ENCODE measurements at places on chromosomes 13 and 19.

- peak; percentile 82 for DNase-seq
Measured at GRCh38 chr19:44356383-44357111, at the start of gene ZNF112. ZNF112 (minus strand) TSS chr19:44356680; CDS start chr19:44340539, 16,141 bp downstream.

DNA sequence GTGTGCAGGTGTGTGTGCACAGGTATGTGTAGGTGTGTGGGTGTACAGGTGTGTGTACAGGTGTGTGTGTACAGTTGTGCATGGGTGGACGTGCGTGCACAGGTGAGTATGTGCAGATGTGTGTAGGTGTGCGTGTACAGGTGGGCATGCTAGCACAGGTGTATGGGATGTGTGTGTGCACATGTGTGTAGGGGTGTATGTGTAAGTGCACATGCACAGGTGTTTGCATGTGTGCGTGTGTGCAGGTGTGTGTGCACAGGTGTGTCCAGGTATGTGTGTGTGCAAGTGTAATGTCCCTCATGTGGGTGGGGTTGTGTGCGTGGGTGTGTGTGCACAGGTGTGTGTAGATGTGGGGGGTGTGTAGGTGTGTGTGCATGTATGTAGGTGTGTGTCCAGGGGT lies 27.5 kb upstream of the TFDP1 start:
- DNase-seq: no peak

GRCh38 chr19:7475665-7476064 lies 13.2 kb downstream of the PEX11G start:
- no peak for DNase-seq

DNA sequence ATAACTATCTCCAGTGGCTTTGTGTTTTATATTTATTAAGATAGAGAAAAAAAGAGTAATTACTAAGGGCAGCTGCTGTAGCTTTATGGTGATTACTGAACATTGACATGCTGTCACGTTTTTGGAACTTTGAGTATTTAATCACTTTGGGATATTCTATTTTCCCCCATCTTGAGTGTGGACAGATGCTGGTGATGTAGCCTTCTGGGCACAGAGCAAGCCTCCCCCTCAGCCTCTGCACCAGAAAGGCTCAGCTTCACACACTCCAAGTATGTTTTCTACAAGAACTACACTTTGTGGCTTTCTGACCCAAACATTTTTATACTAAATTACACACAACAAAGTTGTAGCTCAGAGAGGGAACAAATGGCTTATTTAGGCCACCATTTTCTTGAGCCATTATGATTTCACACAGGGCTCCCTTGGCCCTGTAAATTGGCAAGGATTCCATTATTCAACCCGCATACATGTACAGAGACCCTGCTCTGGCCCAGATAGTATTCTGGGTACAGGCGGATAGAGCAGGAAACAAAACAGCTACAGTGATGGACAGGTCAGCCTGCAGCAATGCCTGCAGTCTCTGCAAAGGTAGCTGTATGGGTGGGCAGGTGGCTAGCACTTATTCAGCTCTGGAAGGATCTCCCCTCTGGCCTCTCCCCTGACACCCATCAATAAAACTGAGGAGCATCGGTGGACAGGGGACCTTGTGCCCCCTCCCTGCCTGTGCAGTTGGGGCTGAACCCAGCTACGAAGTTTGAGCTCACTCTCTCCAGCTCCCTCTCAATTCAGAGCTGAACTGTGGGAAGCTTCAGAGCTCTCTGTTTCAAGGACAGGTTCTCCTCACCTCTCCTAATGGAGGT lies 1.3 kb downstream of the ALOX5AP start:
- no peak for DNase-seq

- no peak for DNase-seq
Measured at GRCh38 chr13:25175026-25175425, 2.9 kb upstream of the AMER2 start.
